ENCODE measurements at places on chromosomes 3 and 15.

- no peak for DNase-seq
Observed at GRCh38 chr15:41911691-41912345, 18.0 kb upstream of the SPTBN5 start.

DNA sequence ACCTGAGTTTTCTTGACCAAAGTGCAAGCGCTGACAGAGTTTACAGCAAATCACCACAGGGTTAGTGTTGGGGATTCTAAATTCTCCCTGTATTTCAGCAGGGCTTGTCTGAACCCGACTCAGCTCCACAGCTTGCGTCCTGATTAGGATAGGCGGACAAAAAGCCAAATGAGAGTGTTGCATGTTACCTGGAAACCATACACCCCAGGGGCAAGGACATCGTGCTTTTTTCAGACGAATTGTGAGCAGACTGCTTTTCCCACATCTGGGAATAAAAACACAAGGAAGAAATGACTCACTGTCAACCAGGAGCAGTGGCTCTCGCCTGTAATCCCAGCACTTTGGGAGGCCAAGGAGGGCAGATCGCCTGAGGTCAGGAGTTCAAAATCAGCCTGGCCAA, 3.0 kb downstream of the DZIP1L start:
- no peak for DNase-seq

- DNase-seq = no peak
Observed at GRCh38 chr3:32305361-32305876, 66.9 kb downstream of the CMTM8 start.

DNA sequence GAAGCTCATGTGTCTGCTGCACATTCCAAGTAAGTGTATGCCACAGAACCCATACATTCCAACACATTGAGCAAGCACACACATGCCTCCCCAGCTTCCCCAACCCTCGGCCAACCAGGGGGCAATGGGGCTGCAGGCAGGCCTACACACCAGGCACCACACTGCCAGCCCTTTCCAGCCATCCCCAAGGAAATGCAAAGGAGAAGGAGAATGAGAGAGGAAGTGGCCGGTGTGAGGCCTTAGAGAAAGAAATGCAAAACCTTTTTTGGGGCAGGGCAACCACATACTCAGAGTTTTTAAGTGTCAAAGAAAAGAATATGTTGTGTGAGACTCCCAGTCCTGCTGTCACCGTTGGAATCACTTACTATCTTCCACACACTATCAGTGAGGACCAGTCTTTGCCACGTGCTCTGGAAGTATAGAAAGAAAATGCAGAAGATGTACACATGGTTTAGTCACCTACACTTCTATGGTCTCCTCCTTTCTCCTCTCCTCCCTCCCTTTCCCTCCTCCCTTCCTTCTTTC, 11.1 kb downstream of the IGF2BP2 start:
- DNase-seq = no peak

GRCh38 chr3:186598108-186598784, 14.6 kb upstream of the AHSG start:
- no peak for DNase-seq

GRCh38 chr3:187963003-187963676, 190.8 kb upstream of the LPP start:
- no peak for DNase-seq

- DNase-seq = no peak
Observed at GRCh38 chr15:69570454-69570853, 117.8 kb downstream of the RPLP1 start.

DNA sequence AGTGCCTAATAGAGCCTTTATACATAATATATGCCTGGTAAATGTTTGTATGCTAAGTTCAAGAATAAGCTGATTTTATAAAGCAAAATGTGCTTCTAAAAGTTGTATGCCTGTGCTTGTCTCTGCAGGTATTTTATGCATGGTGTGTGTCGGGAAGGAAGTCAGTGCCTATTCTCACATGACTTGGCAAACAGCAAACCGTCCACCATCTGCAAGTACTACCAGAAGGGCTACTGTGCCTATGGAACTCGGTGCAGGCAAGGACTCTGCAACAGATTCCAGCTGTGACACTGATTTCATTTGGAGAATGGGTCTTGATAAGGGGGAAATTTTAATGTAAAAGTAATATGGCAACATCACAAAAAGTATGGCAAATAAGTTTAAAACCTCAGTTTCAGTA, 11.9 kb downstream of the MKRN2 start:
- no peak for DNase-seq

DNA sequence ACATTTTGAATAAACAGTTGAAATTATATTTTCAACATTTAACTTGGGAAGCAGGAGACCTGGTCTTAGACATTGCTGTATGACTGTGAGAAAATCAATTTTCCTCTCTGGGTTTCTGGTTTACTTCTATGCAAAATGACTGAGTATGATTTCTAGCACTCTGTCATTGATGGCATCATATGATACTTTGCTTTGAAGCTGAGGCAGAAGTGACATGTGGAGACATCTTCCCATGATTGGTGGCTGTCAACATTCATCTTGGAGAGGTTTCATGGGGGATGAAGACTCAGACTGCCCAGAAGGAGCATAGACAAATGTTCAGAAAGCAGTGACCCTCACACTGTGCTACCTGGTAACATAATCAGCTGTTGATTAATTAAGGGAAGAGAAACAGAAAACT, 477.9 kb downstream of the PDCD6IP start:
- no peak for DNase-seq

DNA sequence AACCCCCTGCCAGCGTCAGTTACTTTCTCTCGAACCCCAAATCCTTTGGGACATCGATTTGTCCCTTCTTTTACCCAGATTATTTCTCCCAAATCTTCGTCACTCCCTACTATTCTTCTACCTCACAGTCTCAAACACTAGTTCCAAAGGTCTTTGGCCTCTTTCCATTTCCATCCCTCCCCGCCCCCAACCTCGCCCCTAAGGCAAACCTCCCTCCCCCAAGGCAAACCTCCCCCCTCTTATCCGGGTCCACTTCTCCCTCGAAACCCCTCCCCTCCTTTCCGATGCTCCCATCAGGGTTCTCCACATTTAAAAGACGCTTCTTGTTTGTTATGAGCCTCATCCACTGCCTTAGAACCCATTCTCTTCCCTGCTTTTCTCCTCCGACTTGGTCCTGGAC, 583 bp downstream of the EAF1 start:
- DNase-seq = no peak

GRCh38 chr3:46527239-46527638, 29.5 kb downstream of the RTP3 start:
- DNase-seq = no peak

DNA sequence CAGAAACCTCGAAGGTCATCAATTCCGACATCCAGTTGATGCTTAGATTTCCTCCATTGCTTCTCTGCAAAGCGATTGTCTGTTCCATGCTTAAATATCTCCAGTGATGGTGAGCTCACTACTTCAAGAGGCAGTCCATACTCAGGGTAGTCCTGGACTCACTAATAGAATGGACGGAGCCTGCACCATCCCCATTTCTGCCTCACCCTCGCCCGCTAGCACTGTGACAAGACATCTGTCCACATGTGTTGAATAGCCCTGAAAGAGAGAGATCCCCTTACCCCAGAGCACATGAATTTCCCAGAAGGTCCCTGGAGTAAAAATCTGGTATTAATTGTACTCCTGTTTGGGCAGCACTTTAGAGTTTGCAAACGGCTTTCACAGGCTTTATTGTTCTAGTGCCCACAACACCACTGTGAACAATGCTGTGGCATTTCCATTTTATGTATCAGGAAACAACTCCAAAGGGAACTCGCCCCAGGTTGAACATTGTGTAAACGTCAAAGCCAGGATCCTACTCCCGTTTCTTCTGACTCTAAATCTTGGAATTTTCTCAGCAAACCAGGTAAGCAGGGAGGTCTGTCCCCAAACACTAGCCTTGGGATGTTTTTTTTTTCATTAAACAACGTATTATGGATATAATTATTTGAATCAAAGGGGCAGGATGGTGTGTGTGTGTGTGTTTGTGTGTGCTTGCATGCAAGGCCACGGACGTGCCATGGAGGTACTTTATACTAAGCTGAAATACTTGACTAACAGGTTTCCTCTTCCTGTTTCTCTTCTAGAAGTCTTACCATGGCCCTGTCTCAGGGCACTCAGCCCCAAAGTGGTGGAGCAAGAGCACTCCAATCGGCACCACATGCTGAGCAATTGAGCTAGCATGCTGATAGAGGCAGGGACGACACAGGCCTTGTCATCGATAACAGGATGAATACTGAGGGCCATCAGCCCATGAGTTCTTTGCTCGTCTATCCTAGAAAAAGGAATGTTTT, 198.3 kb downstream of the OPA1 start:
- no peak for DNase-seq

- DNase-seq = no peak
Observed at GRCh38 chr3:188349351-188349901, 195.5 kb downstream of the LPP start.
